ENCODE measurements at places on chromosomes 2 and 18.

- peak; percentile 10 for DNase-seq
These were observed 46.9 kb upstream of the CNOT11 start for GRCh38 chr2:101205521-101206479.

DNA sequence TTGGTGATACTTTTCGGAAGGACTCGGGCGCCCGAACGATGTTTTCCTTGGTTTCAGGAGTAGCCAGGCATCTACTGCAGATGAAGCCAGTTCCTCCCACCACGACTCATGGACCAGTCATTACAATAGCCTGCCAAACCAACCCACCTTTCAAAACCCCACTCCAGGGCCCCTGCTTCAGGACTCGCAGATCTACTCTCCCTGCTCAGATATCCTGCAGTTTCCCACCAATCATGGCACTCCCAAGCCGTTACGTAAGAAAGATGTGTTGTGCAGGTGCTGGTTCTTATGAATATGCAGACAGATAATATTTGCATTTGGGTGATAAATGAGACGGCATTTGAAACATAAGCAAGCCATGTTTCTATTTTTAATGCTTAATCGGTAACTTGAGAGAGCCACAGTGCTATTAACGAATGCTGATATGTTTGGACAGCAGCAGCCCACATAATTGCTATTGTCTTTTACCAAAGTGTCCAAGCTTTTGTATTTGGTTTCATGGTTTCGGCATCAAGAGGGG, 3.5 kb upstream of the CYS1 start:
- no peak for DNase-seq

GRCh38 chr2:191038241-191038725, 24.3 kb upstream of the STAT1 start:
- DNase-seq = no peak

GRCh38 chr2:195675783-195676427, 18.9 kb downstream of the SLC39A10 start:
- DNase-seq = no peak

DNA sequence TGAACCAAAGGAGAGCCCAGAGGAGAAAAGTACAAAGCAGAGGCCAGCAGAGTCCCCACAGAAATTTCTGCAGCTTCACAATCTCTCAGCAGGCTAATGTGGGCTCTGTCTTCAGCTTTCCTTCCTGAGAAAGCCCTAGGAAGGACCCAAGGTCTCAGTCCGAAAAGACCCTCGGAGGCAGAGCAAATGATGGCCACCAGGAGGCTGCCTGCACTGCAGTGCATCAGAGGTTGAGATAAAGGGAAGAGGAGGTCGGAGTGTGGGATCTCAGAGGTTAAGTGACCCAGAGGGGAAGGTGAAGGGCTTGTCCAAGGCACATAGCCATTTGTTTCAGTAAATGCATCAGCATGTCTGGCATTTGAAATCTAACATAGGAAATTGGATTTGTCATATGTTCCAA, 299.1 kb upstream of the SLC14A2 start:
- no peak for DNase-seq

DNA sequence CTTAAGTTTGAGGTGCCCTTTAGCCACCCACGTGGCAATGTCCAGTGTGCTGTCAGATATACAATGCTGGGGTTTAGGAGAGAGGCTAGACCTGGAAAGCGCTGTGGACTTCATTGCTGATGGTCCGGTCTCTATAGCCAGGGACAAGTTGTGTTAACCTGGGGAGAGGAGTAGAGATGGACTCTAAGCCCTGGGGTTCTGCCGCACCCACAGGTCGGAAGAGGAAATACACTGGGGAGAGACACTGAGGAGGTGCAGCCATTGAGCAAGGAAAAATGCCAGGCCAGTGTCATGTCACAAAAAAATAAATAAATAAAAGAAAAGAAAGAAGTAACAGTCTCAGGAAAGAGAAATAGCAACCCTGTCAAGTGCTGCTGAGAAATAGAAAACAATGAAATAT, 106.9 kb upstream of the CBLN2 start:
- no peak for DNase-seq

DNA sequence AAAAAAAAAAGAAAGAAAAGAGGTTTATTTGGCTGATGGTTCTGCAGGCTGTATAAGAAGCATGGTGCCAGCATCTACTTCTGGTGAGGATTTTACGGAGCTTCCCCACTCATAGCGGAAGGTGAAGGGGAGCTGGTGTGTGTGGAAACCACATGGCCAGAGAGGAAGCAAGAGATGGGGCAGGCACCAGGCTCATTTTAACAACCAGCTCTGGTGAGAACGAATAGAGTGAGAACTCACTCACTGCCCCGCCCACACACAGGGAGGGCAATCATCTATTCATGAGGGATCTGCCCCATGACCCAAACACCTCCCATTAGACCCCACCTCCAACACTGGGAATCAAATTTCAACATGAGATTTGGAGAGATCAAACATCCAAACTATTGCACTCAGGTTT, 68.5 kb downstream of the MOGAT1 start:
- no peak for DNase-seq

GRCh38 chr2:30146337-30147195, at the start of gene YPEL5:
TSS of gene YPEL5 (plus strand) at chr2:30147007. CDS start at chr2:30156652, 9,645 bp downstream.
- peak; percentile 100 for DNase-seq

DNA sequence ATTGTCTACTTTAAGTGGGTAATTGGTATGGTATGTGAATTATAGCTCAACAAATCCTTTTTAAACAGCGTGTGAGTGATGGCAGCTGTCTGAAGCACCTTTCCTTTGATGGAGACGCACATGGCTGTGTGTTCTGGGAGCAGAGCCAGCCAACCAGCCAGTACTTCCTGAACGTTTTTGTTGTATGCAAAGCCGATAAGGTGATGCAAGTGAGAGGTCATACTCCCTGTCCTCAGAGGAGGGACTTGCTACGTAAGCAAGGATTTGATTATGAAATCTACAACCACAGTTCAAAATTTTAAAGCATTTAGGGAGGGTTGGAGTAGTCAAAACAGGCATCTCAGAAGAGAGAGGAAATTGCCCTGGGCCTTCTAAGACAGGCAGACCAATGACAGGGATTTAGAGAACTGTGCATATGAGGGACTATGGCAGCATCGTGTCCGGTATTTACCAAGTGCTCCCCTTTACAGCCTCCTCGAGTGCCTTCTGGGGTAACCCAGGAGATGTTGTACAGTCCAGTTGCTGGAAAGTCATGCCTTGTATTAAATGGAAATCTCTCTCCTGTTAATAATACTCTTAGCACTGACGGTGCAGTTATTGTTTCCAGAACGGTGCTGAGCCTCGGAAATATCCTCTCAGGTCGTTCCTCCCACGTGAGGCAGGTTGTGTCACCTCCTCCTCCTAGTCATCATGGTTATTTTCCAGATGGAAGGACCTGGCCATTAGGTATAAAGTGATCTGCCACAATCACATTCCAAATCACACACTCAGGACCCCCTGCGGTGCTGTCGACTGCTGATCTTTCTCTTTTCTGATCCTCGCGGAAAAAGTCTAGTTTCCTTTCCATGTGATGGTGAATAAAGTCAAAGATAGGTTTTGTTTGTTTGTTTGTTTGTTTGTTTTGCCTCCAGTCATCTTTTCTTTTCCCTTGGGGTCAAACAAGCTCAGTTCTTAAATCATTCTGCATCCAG, 28.4 kb downstream of the ARHGEF4 start:
- DNase-seq = no peak

DNA sequence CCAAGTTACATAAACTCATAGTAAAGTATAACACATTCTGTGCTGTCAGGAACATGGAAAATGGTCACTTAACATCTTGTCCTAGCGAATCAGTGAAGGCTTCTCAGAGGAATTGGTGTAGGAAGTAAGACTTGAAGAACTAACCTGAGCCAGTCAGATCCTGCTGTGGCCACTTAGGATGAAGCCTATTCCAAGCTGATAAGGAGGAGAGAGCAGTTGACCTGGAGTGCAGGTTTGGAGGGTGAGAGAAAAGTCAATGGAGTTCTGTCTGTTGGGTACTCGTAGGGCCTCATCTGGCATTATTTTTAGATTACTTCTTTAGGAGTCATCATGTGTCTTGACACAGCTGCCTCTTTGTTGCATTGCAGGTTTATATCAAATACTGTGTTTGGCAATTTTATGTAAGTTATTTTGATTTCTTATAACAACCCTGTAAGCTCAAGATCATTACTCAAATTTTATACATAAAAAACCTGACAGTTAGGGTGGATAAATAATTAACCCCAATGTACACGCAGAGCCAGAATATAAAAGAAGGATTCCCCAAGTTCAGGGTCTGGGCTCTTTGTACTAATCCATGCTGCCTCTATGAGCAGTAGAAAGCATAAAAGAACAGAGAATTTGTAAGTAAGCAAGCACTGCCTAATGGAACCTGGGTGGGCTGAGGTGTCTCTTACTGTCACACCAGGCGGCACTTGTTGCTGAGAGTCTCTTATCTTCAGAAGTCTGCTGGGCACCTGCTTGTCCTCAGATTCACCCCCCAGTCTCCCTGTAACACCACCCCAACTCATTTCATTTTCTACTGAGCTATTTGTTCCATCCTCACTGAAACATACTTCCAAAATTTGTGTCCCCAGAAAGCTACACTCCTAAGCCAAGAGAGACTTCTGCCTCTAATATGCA, 252.1 kb upstream of the NT5C1B start:
- no peak for DNase-seq

GRCh38 chr2:6878549-6878948, 972 bp downstream of the RSAD2 start:
- DNase-seq = no peak

DNA sequence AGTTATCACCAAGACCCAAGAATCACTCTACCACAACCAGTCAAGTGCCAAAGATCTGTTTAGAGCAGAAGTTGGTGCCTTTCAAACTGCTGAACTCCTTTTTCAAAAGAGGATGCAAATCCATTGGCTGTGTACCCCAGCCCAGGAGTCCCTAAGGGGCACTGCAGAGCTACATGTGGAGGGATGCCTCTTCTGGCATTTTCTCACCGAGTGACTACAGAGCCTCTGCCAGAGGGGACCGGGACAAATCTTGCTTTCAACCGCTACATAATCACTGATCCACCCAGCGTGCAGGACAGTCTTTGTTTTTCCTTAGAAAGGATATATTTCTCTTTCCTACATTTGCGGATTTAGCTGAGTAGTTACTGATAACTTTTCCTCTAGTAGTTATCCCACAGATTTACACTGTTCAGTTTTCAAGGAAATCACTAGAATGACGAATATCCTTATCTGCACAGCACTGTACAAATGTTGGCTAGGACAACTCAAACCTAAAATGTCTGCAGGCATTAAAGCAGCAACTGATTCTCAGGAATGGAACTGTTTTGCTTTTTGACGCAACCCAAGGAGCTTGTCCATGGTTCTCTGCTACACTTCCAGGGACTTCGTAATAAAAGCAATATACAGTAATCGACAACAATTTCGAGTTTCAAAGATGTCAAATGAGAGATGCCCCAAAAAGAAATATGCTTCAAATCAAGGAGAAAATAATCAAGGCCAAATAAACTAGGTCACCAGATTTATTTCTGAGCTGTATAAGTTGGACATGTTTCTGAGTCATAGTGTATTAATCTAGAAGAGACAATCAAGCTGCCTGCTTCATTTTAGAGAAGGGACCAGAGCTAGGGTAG, 24.1 kb downstream of the EPB41L3 start:
- DNase-seq = no peak

DNA sequence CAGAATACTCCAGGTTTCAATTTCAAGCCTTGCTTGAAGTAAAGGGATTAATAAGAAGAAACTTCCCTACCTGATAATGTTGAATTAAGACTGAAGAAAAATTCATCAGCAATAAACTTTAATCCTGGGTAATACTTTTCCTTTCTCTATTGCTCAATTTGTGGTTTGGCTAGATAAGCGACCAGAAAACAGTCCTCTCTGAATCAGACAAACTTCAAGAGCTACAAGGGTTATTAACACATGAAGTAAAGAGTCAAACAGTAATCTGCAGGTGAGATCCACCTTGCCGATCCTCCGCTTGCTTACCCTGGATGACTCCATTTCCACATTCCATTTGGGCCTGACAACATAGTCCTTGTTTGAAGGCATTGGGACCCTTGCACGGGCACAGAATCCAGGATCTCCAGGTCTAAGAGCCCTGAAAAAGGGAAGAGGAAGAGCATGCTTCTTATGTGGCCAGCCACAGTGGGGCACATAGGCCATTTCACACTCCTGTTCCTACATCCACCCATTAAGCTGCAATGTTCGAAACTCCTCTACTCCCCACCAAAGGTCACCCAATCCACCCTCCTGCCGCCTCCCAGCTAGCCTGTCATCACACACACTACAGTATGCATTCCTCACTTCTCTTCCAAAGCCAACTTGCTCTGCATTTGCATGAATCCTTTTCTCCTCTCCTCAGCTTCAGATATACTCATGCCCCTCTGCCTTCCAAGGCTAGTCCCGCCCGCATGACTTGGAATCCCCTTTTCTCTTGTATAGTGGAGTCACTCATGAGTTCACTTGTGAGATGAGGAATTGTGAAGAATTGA, 39.8 kb downstream of the IWS1 start:
- no peak for DNase-seq

DNA sequence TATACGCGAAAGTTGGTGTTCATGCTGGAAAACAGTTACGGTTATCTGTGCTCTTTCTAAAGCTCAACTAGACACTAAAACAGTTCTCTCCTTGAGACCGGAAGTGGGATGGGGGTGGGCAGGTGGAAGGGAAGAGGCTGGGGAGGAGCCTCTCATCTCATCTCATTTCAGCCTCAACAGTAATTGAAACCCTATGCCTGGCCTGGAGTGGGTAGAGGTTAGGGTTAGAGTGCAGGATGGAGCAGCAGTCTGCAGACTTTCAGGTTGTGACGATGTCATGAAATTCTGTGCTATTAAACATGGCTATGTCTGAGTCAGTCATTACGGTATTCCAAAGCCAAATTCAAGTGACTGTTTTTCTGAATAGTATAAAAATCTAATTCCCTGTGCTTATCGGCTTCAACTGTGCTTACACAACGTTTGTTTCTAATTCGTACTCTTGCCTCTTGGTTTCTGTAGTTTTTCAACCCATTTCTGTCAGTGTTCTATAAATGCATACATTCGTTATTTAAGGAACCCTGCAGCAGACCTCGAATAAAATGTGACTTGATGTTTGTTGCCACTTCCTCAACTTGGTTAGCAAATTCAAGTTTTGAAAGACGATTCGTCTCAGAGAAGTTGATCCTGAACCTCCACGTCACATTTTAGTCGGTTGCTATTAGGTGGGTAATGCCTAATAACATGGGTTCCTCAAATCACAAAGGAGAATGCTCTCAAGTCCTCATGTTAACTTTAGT, 75.8 kb upstream of the TCF7L1 start:
- DNase-seq = no peak

DNA sequence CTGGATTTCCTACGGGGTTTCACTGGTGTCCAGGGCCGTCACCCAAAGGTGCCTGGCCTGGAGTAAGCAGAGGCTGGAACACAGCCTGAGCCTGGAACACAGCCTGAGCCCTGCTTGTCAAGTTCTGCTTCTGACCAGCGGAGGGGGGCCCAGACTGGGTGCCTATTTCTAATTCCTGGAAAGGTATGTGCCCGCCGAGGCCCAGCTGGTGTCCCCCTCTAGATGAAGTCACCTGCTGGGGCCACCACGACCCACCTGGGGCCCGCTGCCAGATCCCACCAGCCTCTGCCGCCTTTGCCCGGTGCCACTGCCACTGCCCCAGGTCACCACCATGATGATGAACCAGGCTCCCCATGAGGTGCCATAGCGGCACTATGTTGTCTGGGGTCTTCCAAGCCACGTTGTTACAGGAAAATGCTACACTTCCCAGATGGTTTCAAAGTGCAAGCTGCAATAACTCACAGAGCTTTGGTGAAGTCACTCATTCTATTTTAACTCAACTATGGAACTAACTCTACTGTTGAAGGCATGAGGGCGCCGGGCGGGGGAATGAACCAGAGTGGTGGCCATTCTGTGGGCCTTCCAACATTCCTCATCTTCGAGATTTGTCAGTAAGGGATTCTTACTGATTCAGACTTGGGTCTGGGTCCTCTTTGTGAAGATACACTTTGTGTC, 40.9 kb upstream of the LAPTM4A start:
- DNase-seq = no peak

All from anterior cingulate cortex (tissue), 58 donors.